Non-pigmented ciliary epithelial cell (primary cell): ENCODE measurements at places on chromosomes 2 and 18.

- no peak for DNase-seq
Observed at GRCh38 chr2:100208141-100208770, 65.9 kb upstream of the AFF3 start.

DNA sequence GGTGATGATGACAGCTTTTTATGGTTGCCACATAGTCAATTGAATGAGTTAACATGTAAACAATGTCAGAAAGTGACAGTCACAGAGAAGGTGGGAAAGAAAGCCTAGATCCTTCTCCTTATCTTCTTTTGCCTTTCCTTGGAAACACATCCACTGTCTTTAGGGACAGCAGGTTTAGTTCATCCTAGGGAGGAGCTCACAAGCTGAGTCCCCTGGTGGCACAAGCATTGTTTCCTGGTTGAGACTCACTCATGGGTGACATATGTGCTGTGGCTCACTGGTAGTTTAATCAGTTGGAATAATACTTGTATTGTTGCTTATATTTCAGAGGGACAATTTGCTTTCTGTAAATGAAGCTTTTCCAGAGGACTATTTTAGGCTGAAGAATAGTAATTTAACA, 598.5 kb downstream of the CNTNAP5 start:
- no peak for DNase-seq

DNA sequence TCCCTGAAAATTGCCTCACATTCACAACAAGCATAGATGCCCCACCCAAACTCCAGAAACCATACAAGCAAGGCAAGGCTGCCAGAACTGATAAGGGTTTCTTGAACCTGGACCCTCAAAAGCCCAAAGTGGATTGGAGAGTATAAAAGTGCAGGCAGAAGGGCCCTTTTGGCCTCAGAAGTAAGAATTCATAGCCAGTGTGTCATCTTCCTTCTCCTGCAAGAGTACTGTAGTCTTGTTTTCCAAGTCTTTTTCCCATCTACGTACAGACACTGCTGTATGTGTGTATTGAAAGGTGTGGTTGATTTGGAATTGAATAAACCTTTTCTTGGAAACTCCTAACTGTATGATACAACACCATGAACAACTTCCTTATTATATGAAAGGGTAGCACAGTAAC, 46.8 kb downstream of the ZC3H15 start:
- DNase-seq = no peak

DNA sequence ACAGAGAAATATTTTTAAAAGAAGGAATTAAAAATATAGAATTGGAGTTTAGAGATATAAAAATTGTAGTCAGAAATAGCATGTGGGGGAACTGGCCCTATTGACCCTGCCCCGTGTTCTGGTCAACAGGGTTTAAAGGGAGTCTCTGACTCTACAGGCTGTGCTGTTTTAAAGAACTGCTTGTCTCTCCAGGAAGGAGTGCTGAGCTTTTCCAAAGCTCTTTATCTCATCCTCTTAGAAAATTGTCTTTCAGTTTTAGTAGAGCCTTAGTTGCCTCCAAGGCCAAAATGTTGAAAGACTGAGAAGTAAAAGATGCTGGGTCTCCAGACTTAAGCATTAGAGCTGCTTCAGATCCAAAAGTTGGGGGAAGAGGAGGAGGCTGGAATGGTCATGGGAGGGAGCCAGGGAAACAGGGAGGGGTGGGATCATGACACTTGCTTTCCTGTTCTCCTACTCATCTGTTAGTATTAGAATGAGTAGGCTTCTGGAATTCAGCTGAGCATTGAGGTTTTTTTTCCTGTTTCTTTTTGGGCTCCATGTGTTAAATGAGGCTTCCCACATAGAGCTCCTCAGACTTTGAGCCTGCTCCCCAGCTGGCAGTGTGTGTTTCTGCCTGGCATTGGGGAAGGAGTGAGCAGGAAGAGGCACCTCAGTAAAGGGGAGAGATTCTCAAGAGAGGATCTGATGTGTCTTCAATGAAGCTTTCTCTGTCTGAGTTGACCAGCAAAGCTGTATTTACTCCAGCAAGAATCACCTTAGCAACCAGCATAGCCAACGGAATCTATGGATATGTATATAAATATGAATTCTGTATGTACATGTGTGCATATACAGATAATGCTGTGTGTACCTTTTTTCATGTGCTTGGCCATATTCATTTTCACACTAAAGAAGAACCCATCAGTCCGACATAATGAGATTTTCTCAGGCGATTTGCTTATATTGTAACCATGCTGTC, 186.8 kb upstream of the FBXO11 start:
- no peak for DNase-seq

- DNase-seq = no peak
Observed at GRCh38 chr18:56962322-56962721, 184.6 kb upstream of the BOD1L2 start.

GRCh38 chr18:54824761-54825160, 3.5 kb upstream of the RAB27B start:
- DNase-seq = no peak

- no peak for DNase-seq
Observed at GRCh38 chr2:237359894-237360780, 53.8 kb downstream of the COL6A3 start.

GRCh38 chr2:336360-336759, 48.5 kb upstream of the ALKAL2 start:
- no peak for DNase-seq

- DNase-seq = no peak
Observed at GRCh38 chr2:31534636-31535035, 46.1 kb downstream of the SRD5A2 start.

- peak; percentile 74 for DNase-seq
Observed at GRCh38 chr18:54828281-54828881, at the start of gene RAB27B. Gene RAB27B (plus strand): TSS chr18:54828477. CDS start chr18:54877586, 49,109 bp downstream.

GRCh38 chr2:47070920-47071824, 83.9 kb downstream of the STPG4 start:
- DNase-seq = peak; percentile 89

DNA sequence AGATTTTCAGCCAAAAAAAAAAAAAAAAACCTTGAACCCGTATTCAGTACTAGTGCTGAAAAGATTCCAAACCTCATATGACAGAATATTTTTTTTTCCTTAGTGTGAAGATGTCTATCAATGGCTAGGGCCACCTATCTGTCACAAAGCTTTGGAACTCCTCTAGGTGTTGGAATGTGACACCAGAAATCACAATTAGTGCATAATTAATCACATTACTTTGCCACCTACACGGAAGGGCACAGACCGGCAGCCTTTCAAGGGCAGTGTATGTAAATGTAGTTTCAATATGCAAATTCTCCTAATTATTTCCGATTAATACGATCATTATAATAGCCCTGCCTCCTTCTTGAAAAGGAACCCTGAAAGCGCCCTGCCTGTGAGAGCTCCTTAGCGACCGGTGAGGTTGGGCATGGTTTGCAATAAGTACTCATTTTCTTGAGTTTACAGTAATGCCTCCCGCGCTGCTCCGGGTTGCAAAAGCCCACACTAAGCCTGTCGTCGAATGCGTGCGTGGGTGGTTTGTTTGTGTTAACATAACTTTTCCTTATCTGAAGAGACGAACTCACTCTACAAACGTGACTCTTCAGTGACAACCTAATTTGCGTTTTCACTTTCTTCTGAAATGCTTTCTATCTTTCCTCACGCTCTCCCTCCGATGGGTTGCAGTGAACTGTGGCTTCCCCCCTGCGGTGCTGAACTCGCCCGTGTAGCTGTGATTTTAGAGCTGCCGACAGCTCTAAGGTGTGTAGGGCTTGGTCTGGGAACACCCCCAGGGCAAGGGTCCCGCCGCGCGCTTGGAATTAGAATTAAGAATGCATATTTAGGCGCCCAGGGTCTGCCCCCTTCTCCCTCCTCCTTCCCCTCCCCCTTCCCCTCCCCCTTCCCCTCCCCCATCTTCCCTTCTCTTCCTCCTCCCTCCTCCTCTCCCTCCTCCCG, 765 bp upstream of the ID2 start:
- peak; percentile 60 for DNase-seq

DNA sequence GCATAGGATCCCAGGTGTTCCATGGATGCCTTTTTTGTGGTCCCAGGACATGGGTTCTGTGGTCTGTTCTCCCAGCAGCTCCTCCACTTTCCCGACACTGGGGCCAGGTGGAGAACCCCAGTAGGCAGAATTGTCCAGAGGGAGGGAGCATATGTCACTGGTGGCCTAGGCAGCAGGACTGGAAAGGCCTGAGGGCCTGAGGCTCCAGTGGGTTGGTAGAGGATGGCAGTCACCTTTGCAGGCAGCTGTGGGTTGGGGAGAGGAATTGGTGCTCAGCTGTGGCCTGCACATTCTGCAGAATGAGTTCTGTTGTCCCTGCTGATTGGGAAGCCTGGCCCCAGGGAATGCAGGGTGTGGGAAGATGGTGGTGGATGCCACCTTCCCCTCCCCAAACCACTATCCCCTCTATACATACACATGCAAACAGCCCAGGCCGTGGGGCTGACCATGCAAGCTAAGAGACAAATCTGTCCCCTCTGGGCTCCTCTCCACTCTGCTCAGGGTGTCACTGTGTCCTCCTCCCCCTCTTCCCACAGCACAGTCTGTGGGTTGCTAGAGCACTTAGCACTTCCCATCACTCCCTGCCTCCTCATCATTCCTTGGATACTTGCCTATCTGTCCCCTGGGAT, 11.4 kb downstream of the CTIF start:
- DNase-seq = no peak

- no peak for DNase-seq
Observed at GRCh38 chr2:23069923-23070322, 315.1 kb upstream of the KLHL29 start.

DNA sequence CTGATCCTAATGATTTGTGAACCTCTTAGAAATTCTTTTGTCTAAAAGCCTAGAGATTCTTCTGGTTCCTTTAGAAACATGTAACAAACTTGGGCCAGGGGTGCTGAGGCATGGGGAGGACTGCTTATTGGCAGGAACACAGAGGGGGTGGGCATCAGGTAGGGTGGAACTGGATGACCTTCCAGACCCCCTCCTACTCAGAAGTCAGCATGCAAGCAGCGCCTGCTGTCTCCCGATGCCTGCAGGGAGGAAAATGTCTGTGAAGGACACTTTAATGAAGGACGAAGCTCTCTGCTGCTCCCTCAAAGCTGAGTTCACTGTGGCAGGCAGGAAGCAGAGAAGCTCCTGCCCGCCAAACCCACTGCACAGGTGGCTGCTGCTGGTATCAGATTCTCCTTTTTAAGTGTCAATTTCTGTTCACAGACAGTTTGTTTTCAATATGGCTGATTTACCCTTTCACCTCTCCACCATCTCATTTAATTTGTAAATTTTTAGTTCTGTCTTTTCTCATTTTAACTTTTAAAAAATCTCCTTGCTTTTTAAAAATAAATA, 19.4 kb downstream of the COA5 start:
- no peak for DNase-seq

- DNase-seq = no peak
Observed at GRCh38 chr2:239163688-239164334, 237.0 kb downstream of the HDAC4 start.

DNA sequence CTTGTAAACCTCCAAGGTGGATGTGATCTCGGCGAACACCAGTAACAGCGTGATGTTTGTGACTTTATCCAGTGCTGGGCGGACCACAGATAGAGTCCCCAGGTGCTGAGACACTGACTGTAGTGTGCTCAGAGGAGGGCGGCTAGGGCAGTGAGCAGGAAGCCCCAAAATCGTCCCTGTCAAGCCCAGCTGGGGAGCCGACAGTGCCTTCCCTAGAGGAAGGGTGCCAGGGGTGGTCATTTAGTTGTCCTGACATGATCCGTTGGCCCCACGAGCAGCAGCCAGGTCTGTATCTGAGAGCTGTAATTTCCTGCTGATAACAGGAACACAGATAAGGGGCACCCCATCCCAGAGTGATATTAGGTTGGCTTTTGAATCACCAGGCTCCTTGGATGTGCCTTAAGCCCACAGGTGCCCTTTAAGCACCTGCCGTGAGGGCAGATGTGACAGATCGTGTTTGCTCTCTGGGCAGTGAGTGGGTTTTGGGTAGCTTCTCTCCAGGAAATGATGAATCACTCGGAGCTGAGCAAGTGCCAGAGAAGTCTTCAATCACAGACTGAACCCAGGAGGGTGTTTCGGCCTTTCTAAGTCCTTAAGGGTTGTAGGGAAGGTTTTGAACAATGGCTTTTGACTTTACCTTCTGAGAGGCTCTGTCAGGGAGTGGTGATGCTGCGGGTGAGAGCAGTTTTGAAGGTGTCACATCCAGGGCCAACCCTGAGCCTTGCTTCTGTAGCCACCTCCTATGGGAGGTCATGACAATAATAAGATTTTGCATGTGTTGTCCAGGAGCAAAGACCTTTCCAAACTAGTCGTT, 7.7 kb downstream of the LPIN1 start:
- no peak for DNase-seq

GRCh38 chr2:208618220-208618619, 211.6 kb downstream of the PTH2R start:
- no peak for DNase-seq

DNA sequence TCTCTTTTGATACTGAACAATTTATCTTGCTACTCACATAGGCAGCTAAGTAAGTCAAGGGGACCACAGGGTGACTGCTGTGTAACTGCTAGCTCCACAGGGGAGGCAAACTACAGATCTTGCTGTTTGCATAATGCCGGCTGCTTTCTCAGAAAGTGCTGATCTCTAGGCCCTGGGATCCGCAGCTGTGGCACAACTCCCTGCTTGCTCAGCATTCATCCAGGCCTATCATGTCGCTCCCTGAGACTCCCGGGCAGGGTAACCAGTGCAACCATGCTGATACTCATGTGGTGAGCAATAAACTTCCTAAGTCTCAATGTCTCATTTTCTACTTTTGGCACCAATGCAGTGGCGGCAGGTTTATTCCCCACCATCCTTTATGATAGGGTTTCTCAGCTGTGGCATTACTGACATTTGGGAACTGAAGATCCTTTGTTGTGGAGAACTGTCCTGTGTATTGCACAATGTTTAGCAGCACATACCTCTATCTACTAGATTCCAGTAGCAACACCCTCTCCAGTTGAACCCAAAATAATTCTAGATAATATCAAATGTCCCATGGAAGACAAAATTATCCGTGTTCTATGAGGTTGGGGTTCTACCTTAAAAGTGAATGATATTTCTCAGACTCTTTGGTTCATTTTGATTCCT, 1101.3 kb downstream of the LRP1B start:
- DNase-seq = no peak

- DNase-seq = no peak
Observed at GRCh38 chr2:10303181-10303693, 533 bp downstream of the HPCAL1 start.

DNA sequence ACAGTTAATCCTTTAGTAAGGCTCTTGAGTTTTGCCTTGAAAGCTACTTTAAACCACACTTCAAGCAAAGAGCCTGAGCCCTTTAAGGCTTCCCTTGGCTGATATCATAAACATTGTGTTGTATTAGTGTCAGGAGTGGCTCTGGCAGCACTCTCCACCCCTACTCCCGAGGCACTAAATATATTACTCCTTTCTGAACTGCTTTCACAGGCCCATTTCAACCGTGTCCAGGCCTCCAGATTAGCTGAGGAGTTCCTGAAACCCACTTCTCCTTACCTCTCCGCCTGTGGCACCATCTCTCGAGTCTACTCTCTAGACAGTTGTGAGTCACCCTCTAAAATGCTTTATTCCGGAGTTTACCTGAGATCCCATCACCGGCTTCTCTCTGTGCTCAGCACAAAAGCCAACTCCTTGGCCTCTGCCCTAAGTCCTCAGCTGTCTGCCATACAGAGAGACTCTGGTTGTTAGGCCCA, 14.4 kb upstream of the STON1 start:
- no peak for DNase-seq
